ENCODE measurements at places on chromosomes 1 and 21.

DNA sequence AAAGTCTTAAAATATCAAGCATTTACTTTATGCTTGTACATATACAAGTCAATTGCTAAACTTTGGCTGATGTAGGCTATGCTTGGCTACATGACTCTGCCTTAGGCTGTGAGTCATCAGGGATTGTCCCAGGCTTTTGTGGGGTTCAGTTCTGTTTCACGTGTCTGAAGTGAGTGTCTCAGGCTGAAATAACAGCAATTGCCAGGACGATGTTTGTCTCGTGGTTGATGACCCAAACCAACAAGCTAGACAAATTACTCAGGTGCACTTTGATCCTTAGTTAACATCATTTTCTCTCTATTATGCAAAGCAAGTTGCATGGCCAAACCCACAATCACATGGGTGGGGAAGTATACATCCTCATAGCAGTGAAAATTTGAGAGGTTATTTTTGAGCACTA is 410.1 kb downstream of the BRINP3 start:
- DNase-seq, result no peak

DNA sequence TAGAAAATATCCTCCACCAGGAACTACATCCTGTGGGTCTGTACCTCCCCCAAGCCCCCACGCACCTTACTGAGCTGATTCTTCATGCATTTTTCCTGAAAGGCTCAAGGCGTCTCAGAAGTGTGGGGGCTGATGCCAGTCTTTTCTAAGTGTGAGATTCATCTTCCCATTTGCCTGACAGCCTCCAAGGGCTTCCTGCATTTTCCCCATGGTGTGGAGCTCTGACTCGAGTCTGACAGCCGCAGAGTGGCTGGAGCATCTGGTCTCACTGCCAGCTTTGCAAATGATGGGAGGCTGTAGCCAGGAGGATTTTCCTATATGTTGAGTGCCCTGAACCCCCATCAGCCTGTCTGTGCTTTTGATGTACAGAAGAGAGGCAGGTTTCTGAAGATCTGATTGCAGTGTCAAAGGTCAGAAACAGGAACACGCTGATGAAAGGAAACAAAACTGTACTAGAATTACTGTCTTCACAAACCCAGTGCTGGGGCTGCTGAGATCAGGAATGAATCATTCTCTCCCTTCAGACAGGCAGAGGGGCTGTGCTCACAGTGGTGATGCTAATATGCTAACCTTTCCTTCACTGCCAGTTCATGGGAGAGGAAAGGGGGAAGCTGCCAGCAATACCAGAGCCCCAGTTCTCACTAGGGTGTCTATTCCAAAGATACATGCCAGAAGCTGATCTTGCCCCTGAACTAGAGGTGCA is 201.5 kb upstream of the C1orf174 start:
- no peak for DNase-seq

GRCh38 chr1:160429702-160430535 is 29.6 kb downstream of the VANGL2 start:
- DNase-seq, result no peak

DNA sequence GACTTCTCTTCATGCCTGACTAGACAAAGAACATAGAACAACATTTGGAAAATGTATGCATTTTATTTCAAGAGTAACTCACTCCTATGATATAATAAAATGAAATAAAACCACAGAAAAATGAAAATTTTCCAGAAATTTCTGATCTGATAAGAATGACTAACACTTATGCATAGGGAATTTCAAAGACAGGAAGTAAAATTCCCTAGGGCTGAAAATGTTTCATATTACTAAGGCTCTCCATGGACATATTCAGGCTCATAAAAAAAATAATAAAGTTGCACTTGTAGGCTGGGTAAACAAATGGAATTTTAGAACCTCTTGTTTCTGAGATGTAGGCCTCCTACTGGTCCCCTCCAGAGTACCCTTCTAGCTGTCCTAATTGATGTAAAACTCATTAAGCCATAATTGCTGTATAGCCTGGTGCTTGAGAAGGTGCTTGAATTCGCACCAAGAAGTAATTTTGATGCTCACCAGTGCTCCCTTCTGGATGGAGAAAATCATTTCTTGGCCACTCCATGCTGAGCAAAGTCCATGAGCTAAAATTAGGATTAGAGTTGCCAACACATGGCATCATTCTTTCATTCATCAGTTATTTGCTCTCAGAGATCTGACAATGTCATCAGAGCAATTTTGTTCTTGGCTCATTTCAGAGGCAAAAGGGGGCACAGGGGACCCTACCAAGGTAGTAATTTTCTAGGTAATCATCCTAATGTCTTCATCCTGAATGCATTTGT is 641.0 kb upstream of the CAMK1G start:
- DNase-seq, result no peak

- no peak for DNase-seq
Observed at GRCh38 chr1:34425046-34425445, 248.3 kb downstream of the C1orf94 start.
